Mucosa of gallbladder (tissue), 1 donor: ENCODE measurements at places on chromosomes 16 and 17. TPM values are rescaled to one million over a fixed set of nuclear protein-coding genes. Genes with fewer than 3 reads are reported as not detected.

The MSLN gene
- total RNA-seq, result 53.1 TPM

DNA sequence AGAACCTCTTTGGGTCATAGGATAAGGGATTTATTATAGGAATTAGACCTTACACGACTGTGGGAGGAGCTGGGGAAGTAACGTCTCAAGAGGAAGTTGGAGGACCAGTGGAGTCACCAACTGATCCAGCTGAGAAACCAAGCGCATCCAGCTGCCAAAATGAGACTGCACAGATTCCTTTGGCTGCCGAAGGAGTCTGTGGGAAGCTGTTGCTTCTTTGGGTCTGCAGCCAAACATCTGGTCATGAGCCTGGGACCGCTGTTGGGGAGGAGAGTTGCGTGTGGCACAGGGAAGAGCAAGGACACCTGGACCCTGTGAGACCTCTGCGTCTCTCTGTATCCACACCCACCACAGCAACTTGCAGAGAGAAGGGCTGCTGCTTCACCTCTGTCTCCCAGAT, 2.4 kb upstream of the NACA2 start:
- DNase-seq, result peak; percentile 13

DNA sequence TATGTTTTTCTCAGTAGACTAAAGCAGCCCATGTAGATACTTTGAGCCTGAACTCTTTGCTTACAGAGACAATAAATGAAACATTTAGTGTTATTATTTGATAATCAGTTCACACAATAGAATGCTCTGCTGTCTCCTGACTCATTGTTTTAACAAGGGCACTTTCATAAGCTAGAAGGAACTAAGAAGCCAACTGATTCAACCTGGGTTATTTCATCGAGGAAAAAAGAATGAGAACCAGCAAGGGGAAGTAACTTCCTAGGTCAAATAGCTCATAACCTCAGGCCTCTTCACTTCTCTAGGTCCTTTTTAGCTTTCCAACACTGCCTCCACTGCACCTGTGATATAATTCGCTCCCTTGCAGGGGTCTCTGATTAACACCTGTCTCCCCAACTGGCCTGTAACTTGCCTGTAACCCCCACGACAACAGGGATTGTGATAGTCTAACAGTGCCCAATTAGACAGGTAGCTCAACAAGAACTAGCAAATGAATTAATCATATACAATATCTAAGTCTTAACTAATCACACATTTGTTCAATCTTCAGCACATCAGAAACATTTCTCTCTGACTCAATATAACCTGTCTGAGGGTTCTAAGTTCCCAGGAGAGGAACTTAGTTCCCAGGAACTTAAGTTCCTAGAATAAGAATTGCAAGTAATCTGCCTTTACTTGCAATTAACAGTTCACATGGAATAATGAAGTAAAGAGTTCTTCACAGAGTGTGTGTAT, 34.8 kb downstream of the RFFL start:
- no peak for DNase-seq

DNA sequence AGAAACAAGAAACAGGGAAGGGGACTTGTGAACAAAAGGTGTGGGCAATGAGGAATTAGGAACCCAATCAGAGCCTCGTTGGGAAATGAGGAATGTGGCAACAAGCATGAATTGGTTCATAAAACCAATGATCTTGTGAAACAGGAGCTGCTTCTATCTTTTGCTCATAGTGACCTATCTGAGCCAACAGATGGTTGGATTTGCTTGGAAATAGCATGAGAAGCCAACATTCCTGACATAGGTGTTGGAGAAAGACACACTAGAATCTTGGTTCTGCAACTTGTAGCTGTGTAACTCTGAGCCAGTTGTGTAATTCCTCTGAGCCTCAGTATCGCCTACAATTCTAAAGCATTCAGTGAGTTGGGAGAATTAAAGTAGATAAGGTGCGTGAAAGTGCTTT, 251.9 kb upstream of the AXIN2 start:
- no peak for DNase-seq

The DNASE1L2 gene
- total RNA-seq, result 4.6 TPM

DNA sequence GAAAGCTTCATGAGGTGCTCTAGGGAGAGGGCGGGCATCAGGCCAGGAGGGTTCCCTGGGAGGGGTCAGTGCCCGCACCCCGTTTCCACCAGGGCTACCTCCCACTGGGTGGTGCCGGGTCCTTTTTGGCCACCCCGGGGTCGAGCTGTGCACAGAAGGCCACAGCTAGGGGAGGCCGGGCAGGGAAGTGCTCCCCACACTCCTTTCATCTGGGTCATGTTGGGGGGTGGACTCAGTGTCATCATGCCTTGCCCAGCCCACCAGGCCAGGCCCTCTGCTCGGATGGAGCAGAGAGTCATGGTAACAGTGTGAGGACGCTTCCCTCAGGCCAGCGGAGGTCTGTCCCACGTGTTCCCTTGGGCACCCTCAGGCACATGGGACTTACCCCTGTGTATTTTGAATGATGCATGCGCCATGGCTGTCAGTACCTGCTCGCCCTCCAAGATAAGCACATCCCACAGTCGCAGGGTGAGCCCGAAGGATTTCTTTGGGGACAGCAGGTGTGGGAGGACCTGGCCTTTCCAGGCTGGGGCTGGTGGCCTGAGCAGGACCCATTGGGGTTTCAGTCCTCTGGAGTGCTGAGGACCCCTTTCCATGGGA, 46.4 kb downstream of the TNFRSF13B start:
- no peak for DNase-seq

DNA sequence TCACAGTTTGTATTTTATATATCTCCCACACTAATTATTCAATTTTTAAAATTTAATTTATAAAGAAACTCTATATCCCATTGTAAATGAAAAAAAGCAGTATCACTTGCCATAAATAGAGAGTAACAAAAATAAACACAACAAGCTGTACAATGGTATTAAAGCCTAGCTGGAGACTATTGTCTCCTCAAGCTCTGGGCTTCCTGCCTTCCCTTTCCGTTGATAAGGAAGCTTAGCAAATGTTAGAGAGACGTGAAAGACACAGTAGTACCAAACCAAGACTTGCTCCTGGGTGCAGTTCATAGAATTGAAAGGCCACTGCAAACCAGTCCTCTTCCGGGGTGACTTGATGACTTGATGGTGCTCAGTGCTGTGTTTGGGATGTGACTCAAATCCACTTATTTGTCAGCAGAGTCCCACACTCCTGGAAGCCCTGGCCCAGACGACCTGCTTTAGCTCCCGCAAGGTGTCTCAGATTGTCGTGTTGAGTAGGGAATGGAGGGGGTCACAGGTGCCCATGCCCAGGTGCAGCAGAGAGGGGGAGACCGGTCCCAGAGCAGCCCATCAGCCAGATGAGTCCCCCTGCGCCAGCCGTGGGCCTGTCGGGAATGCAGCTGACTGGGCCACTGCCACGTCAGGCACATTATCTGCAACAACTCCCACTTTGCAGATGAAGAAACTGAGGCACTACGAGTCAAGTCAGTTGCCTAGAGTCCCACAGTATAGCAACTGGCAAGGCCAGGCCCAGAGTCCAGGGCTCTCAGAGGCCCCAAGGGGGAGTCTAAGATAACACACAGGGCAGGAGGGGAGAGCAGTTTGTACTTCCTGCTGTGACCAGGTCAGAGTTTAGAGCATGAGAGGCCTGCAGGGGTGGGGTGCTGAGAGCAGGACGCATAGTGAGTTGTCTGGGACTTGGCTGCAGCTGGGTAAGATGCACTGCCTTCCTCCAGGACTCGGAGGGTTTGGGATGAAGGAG, 40.5 kb downstream of the PSME3IP1 start:
- DNase-seq, result no peak

GRCh38 chr16:76882105-76882504, 308.9 kb upstream of the MON1B start:
- no peak for DNase-seq

- peak; percentile 36 for DNase-seq
Measured at GRCh38 chr16:4090351-4090851, 25.8 kb downstream of the ADCY9 start.

DNA sequence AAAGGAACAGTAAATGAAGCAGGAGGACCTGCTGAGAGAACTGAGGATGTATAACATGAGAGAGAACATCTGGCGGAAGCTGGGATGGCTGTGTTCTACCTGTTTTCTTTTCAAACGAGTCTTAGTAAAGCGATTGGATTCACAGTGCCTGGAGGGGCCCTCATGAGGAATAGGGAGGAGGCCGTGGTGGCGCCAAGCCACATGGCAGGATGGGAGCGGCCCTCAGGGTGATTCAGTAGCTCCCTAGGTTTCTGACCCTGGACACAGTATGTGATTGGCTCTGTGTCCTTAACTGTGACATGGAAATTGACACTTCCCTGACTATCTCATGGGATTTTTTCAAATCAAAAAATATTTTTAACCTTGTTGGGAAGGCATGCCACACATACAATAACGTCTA, 32.1 kb downstream of the USP43 start:
- no peak for DNase-seq

GRCh38 chr17:20852990-20853370, 189.8 kb downstream of the USP22 start:
- DNase-seq, result no peak

DNA sequence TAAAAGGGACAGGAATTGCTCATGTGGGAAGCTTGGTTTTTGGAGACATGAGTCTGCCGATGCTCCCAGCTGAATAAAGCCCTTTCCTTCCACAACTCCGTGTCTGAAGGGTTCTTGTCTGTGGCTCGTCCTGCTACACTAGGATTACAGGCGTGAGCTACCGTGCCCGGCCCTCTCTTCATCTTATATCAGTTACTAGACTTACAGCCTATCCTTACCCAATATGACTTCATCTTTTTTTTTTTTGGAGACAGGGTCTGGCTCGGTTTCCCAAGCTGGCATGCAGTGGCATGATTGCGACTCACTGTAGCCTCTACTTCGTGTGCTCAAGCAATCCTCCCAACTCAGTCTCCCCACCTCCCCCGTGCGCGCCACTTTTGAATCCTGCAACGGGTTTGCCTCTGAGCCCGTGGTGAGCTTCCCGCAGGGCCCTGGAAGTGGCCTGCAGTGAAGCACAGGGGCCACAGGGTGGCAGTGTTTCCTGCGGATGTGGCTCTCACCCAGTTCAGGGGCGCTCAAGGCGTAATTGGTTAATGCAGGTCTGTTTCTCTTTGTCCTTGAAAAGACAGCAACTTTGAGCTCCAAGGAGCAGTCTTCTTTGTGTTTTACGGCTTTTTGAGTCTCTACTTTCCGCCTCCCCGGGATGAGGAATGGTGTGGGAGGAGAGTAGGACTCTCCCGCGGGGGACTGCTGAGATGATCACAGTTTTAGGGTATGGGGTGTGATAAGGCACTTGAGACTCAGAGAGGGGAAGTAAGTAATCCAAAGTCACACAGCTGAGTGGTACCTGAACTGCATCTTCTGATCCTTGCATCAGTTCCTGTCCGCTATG, 22.7 kb upstream of the GPRC5B start:
- peak; percentile 62 for DNase-seq

GRCh38 chr16:56912746-56913708, 18.9 kb upstream of the HERPUD1 start:
- no peak for DNase-seq
